ENCODE measurements at places on chromosomes 3 and 15. TPM values are rescaled to one million over a fixed set of nuclear protein-coding genes. Genes with fewer than 3 reads are reported as not detected.

DNA sequence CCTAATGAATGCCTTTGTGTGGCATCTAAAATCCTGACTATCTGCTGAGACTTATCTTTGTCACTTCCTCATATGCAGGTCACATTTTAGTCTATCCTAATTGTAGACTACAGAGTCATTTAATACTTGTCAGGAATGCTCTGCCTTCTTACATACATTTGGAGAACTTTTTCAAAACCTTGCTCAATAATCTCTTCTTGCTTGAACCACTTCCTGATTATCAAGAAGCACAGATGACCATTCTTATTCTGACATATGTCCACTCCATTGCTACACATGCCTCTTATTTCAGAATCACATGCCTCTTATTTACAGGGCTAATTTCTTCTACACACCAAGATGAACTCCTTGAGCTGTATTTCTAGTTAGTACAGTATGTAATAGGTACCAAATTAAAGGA is 400.3 kb downstream of the TBC1D5 start:
- no peak for DNase-seq

GRCh38 chr3:167487556-167487955 is 13.7 kb upstream of the SERPINI2 start:
- no peak for DNase-seq

DNA sequence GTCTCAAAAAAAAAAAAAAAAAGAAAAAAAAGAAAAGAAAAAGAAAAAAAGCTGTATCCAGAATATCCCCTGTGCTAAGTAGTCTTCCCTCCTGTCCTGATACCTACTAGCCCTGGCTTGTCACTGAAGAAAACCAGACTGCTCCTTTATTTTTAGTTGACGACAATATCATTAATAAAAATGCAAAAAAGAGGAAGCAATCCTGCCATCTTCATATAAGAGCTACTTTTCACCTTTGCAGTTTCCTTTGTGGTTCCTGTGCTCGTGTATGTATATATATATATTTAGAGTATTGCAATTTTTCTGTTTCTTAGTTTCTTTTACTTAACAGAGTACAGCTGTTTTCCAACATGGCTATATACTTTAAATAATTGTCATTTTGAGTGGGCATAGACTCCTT is 13.6 kb downstream of the C3orf20 start:
- no peak for DNase-seq

- no peak for DNase-seq
These were observed 137.3 kb downstream of the MECOM start for GRCh38 chr3:169526246-169526645.

DNA sequence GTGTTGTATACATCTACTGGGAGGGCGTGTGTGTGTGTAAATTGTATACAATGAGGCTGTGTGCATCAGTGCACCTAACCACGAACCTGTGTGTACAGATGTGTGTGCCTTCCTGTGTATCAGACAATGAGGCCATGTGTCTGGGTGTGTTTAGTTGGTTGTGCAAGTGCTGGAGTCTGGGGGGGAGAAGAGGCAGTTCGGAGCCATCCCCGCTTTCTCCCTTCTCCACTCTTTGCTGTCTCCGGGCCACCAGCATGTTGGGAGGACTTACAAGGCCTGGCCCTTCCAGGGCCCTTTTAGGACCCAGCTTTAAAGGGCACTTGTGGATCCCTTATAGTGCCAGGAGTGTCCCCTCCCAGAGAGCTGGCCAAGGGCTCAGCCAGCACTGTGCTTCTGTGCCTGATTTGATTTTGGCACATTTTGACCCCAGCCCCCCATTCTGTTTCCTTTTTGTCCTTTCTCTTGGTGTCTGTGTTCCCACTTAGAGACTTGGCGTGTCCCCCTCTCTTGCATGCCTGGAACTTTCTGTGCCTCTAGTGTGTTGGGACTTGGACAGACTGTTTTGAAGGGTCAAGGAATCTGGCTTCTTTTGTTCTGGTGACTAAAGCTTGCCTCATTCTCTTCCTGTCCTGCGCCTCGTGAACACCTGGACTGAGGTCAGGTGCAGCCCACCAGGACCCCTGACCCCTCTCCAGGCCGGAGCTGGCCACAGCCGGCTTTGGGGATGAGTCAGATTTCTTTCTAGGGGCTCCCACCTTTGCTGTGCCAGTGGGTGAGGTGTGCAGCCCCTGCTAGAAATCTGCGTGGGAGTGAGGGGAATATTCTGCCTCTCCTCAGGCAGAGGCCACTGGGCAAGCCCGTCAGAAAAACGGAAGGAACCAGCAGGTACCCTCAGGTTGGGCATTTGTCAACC is 1.5 kb downstream of the CTDSPL start:
- no peak for DNase-seq

The ATXN7 gene
- total RNA-seq: 13.5 TPM

The CCR8 gene
- not detected for total RNA-seq

DNA sequence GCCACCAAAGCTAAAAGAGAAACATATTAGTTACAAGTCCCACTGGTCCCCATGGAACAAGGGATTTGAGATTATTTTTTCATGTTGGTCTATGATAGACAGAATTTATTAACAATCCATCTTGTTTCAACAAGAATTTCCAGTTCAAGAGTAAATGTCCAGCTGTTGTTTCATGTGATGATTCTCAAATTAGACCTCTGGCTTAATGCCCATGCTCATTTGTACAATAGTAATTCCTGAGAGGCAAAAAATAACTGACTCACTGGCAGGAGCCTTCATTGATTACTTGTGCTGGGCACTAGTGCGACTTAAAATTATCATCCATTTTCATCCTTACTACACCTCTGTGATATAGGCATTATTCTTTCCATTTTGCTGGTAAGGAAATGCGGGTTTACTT is 171.3 kb downstream of the ITPR1 start:
- DNase-seq: no peak

GRCh38 chr15:69587723-69588426 is 135.3 kb downstream of the RPLP1 start:
- DNase-seq: no peak

All from Right ventricle myocardium superior (tissue), 1 donor.